ENCODE measurements at places on chromosomes 12 and 14. TPM values are rescaled to one million over a fixed set of nuclear protein-coding genes. Genes with fewer than 3 reads are reported as not detected.

MIA2 gene
- 38.9 TPM for total RNA-seq

RD3L gene
- not detected for total RNA-seq

TROAP gene
- total RNA-seq, result 17.5 TPM

CHGA gene
- total RNA-seq, result not detected

MYF5 gene
- total RNA-seq, result not detected

CYP46A1 gene
- not detected for total RNA-seq

CIDEB gene
- total RNA-seq, result 18.3 TPM

IAPP gene
- total RNA-seq, result not detected

PXN gene
- 44.4 TPM for total RNA-seq

ABCD2 gene
- 0.11 TPM for total RNA-seq

BCAT1 gene
- 17.2 TPM for total RNA-seq

TBC1D30 gene
- total RNA-seq, result 1.9 TPM

DBX2 gene
- total RNA-seq, result not detected

SMCO2 gene
- total RNA-seq, result not detected

BRAP gene
- 10.2 TPM for total RNA-seq

THAP2 gene
- total RNA-seq, result 11.3 TPM

HHIPL1 gene
- 0.59 TPM for total RNA-seq

KRT78 gene
- 207 TPM for total RNA-seq

PTPRQ gene
- total RNA-seq, result 0.31 TPM

TBX5 gene
- total RNA-seq, result 0.38 TPM

PTPN6 gene
- total RNA-seq, result 18.9 TPM

KRT77 gene
- total RNA-seq, result not detected

NRL gene
- total RNA-seq, result 2.9 TPM

PLEKHG7 gene
- not detected for total RNA-seq

PMCH gene
- not detected for total RNA-seq

STON2 gene
- total RNA-seq, result 71.6 TPM

Data from esophagus squamous epithelium (tissue), 5 donors.